ENCODE measurements at places on chromosomes 12 and 14.

GRCh38 chr12:44245932-44246331 is 410.1 kb downstream of the TMEM117 start:
- DNase-seq: no peak

- no peak for DNase-seq
These were observed 50.5 kb downstream of the METTL25 start for GRCh38 chr12:82408844-82409243.

- no peak for DNase-seq
These were observed 51.3 kb upstream of the PLBD1 start for GRCh38 chr12:14618983-14619382.

- no peak for DNase-seq
These were observed 625 bp upstream of the ABHD12B start for GRCh38 chr14:50871228-50871627.

DNA sequence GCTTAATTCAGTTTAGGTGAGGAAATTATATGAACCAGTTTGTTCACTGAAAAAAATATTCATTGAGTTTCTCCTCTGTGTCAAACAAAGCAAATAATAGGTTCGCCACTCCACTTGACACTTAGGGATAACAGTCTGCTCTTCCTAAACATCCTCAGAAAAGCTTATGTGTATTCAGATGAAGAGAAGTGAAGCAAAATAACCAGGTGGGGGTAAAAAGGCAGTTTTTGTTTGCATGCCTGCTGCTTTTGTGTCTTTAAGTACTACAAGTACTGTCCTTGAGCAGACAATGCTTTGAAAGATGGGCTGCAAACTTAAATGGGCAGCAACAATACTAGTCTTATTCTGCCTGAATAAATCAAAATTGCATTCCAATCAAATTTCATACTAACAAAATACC is 910.7 kb upstream of the MDGA2 start:
- no peak for DNase-seq

DNA sequence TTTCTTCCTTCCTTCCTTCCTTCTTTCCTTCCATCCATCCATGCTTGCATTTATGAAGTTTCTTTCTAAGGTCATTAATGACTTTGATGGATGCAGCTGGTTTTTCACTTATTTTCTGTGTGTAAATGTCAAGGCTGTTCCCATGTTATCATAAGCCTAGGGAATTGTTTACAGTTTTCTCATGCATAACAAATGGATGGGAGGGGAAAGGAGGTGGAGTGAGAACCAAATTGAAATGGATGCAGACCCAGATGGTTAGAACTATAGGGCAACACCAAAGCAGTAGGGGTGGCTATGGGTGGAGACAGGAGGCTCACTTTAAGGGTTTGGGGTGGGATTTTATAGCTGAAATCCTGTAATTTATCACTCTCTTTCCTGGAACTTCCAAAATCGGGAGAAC is 146.2 kb downstream of the TPH2 start:
- DNase-seq: no peak

- DNase-seq: no peak
These were observed 102.2 kb downstream of the TTC6 start for GRCh38 chr14:37697489-37698121.

- DNase-seq: no peak
These were observed 78.6 kb downstream of the SLC15A5 start for GRCh38 chr12:16198884-16199283.

DNA sequence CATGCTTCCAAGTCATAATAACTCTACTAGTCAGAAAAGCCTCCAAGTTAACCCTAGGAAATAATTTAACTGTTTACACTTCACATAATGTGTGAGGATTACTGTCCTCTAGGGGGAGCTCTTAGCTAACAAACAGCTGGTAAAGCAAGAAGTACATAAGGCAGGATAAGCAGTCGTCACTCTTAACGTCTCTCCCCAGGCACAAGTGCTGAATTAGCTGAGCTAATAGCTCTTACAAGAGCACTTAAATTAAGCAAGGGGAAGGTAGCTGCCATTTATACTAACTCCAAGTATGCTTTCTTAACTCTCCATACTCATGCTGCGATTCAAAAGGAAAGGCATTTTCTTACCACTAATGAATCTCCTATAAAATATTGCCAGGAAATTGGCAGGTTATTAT is 79.3 kb upstream of the TSPAN11 start:
- DNase-seq: no peak

GRCh38 chr14:99655521-99655920 is 10.6 kb downstream of the HHIPL1 start:
- DNase-seq: no peak

DNA sequence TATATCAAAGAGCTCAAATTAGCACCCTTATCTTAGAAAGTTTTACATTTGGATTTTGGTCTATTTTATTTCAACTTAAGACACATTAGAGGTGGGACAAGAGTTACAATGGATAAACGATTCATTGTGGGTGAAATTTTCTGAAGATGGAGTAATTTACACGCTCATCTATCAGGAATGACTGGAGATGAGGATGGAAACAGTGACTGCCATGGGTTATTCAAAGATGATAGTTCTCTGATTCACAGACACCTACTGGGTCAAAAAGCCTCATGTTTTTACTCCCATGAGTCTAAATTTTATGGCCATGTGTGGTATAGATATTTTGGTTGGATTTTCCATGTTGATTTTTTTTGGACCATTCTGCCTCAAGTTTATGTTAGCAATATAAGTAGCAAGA is 22.1 kb downstream of the SAMD4A start:
- no peak for DNase-seq

GRCh38 chr12:51391283-51392123 is at the start of gene GALNT6:
Gene GALNT6 (minus strand): TSS chr12:51391406. CDS start chr12:51379781, 11,625 bp downstream.
- DNase-seq: no peak

DNA sequence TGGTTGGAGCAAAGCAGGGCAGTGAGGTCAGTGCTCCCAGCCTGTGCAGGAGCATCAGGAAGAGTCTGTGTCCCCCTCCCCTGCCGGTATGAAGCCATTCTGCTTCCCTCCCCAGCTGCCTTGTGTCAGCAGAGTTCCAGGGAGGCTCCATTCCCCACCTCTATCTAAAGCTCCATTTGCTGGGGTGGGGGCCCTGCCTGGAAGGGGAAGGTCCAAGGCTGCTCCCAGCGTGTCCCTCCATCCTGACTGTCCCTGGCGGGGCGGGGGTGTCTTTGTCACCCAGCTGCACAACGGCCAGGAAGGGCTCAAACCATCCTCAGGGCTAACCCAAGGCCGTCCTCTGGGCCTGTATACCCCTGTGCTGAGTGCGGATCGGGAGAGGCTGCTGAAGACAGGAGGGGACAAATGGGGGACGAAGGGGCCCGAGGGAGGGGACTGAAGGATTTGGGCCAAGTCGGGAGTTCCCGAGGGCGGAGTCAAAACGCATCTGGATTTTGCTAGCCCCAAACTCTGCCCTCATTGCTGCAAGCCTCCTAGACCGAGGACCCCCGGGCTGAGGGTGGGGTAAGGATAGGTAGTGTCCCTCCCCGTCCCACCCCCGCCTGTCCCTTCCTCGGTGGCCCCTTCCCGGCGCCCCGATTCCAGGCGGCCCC is 748 bp upstream of the ACVRL1 start:
- DNase-seq: no peak

- no peak for DNase-seq
These were observed 310.9 kb upstream of the DIO3 start for GRCh38 chr14:101250336-101250947.

DNA sequence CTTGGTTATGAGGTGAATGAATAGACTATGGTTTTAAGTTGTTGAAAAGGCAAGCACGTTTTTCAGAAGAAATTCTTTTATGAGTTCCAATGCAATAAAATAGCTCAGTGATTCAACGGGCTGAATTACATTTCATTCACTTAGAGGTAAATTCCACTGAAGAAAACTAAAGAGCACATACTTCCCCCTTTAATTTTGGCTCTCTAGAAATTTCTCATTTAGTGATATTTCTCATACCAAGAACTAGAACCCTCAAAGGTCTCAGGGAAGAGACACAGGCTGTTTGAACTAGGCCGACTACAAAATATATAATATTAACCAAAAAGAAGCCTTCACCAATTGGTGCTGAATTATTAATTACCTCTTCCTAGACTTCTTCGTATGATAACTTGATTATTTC is 68.6 kb downstream of the TAOK3 start:
- DNase-seq: no peak

DNA sequence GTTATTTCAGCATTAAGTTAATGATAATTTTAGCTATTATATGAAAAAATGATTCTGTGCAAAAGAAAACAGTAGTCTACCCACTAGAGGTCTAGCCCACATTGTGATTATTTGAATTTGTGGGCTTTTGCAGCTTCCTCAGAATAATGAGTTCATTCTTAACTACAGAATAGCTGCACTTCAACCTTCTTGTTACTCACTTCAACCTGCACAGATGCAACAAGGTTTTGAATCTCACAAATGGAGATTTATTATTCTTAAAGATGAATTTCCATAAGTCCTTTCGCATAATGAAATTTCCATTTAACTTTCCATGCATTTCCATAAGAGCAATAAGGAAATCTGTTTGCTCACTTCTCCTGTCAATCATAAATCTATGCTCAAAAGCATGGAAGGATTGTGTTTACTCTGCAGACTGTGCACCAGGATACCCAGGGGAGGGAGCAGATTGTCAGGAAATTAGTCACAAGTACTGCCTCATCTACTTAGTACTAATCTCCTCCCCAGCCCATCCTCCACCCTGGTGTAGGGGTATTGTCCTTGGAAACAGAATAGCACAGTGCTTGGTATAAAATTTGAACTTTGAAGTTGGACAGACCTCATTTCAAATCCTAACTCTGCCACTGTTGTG is 24.1 kb downstream of the PTGER2 start:
- no peak for DNase-seq

- no peak for DNase-seq
These were observed 202.8 kb upstream of the SOX5 start for GRCh38 chr12:24152270-24152669.

DNA sequence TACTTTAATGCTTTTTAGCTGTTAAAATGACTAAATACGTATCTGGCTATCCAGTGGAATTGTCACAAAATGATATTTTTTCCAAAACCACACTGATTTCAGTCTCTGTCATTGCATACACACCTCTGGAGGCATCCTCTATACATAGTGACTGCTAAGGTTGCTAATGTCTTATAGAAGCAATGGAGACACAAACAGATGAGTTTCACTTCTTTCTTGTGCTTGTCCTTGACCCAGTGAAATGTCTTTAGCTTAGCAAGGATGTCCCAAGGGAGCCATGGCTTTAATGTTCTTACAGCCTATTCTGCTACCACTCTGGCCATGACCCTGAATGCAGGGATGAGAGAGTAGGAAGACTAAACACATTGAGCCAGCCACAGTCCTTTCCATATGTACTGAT is 90.3 kb downstream of the TPH2 start:
- DNase-seq: no peak

DNA sequence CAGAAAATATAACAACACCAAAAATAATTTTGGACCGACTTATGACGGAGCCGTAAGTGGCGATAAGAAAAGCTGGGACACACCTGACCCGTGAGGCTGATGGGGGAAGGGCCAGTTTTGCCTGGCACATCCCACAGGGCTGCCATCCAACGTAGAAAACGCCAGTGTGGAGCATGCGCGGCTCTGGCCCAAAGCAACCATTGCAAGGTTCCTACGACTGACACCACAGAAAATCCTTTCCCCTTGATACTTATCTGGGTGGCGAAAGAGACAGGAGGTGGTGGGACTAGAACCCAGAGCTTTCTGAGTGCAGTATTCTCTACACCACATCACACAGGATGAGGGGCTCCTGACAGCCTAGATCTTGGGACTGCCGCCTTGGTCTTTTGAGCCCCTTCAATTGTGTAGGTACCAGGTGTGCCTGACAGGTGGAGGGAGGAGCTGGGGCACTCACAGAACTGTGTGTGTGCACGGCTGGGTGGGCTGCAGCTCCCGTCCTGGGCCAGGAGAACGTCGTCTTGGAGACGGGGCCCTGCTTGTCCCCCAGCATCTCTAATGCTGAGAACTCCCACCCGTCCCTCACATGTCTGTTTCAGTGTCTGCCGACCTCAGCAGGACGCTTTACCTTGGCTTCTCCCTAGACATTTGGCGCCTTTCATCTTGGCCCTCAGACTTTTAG is 17.4 kb upstream of the CACNA2D4 start:
- DNase-seq: no peak

- no peak for DNase-seq
These were observed 26.3 kb downstream of the SCARB1 start for GRCh38 chr12:124837249-124837897.

- DNase-seq: no peak
These were observed 581 bp downstream of the LRRC10 start for GRCh38 chr12:69610126-69610525.

GRCh38 chr12:77777274-77777673 is 53.4 kb upstream of the NAV3 start:
- DNase-seq: no peak

DNA sequence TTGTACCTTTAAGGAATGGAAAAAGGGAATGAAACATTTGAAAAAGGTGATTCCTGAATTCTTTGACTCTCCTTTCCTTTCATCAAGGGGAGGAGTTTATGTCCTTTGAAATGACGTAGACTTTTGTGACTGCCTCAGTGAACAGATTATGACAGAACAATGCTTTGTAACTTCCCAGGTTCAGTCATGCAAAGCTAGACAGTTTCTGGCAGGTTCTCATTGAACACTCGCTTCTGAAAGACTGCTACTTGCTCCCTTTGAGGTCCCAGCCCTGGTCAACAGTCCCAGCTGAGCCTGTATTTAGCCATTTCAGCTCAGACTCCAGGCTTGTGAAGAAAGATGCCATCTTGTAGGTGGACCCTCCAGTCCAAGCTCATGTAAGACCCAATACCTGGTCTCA is 1178.9 kb downstream of the BCL11B start:
- DNase-seq: no peak

GRCh38 chr12:46027172-46027571 is 36.8 kb upstream of the SCAF11 start:
- DNase-seq: no peak

GRCh38 chr14:23935158-23935557 is 18.4 kb upstream of the DHRS4 start:
- no peak for DNase-seq

GRCh38 chr14:73491256-73492042 is 716 bp downstream of the RIOX1 start:
- DNase-seq: peak; percentile 35

GRCh38 chr12:27094726-27095125 is 12.3 kb upstream of the C12orf71 start:
- no peak for DNase-seq

GRCh38 chr12:89389755-89390661 is 37.7 kb upstream of the DUSP6 start:
- no peak for DNase-seq

DNA sequence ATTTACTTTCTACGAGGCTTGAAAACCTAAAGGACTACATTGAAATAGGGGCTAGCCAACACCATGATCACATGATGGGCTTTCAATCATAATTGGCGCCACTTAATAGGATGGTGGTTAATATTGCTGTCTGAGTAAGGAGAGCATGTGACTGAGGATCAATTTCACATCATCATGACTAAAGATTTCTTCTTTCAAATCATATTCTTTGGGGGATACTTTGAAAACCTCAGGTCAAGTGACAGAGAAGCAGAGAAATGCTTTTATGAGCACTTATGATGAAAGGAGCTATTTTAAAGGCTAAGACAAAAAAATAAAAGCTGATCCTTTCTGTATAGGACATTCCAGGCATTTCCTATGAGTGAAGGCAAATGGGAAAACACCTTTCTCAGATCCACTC is 42.9 kb upstream of the KRAS start:
- no peak for DNase-seq

GRCh38 chr12:53506450-53506785 is 866 bp downstream of the NPFF start:
- no peak for DNase-seq

GRCh38 chr14:56271970-56272369 is 153.8 kb downstream of the PELI2 start:
- no peak for DNase-seq

GRCh38 chr12:102799229-102799628 is 117.8 kb downstream of the PAH start:
- no peak for DNase-seq

GRCh38 chr14:85501751-85502150 is 28.2 kb upstream of the FLRT2 start:
- DNase-seq: no peak
